Erythroblast (primary cell): ENCODE measurements at places on chromosomes 13 and 19.

GRCh38 chr13:81304121-81304659, 963.3 kb upstream of the SPRY2 start:
- DNase-seq, result no peak

DNA sequence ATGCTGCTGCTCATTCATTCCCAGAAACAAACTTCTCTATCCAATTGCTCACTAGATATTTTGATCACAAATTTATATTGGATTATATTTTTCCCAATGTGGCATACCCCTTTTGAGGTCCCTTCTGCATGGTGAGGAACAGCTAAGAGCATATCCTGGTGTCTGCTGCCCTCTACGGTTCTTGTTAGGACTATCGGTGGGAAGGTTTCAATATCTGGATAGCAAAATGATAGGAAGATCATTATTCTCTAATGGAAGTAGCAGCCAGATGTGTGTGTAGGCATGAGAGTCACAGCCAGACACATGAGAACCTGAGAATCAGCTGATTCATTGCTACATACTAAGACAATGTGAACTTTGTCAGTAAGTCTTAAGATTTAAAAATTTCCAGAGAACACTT, 1422.4 kb upstream of the MIR17HG start:
- DNase-seq, result peak; percentile 6

GRCh38 chr19:16527971-16528521, 14.2 kb downstream of the CHERP start:
- peak; percentile 69 for DNase-seq

DNA sequence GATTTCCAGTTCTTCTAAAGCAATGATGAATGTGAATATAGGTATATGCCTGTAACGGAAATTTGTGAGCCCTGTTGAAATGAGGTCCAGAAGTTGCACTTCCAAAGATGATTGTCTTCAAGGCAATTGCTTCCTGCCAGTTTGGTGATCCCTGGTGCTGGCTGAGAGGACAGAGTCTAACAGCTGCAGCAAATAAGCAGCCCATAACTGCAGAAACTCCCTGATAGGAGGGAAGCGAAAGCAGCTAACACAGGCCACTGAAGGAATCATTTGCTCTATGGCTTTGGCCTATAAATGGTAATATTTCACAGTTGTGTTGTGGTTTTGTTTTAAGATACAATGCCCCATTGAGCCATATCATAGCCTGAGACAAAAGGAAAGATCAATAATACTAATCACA, 451.5 kb upstream of the MIR17HG start:
- DNase-seq, result no peak

DNA sequence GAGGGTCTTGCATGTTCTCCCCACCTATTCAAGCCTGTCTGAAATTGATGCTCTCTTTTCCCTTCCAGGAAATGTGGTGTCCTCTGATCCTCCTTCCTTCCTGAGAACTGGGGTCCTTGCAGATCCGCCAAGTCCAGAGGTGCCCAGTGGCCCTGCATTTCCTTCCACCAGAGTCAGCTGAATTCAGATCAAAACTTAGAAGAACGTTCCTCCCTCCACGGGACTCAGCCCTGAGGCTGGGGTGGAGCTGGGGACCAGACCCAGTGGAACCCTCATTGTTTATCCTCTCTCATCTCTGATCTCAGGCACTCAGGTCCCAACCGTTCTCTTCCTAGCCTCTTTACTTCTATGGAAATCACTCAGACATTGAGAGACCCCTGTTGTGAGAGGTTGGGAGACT, 477.3 kb downstream of the TSHZ3 start:
- no peak for DNase-seq

DNA sequence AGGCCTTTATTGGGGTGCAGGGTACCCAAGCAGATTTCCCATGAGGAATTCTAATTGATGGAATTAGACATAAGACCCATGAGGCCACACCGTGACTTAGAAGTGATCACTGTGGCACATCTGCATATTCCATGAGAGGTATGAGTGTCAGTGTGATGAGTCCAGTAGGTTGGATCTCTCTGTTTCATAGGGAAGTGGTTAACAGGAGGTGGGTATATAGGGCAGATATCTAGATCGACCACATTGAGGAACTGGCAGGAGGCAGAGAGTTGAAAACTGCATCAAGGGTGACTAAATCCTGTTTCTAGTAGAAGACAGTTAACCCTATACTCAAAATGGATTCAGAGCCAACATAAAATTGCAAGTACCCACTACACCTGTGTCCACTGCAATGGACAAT, 68.6 kb upstream of the MIR17HG start:
- DNase-seq, result no peak

DNA sequence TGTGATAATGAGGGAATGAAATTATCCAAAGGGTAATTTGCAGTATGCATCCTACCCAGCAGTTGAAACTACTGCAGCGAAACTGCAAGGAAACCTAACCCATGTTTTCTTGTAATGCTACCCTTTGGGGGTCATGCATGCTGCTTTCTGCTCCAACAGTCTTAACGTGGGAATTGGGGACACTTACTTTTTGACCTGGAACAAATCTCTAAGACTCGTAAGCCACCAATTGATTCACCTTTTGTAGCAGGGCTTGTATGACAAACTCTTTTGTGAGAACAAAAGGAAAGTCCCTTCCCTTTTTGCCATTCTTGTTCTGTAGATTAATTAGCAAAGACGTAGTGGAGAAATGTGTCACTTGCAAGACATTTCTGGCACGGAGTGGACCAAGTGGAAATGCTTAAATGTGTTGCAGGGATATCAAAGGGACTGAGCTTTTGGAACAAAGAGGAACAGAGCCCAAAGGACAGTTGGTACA, 27.4 kb downstream of the LRCH1 start:
- no peak for DNase-seq

- no peak for DNase-seq
Observed at GRCh38 chr13:79806821-79807220, 325.9 kb downstream of the NDFIP2 start.

DNA sequence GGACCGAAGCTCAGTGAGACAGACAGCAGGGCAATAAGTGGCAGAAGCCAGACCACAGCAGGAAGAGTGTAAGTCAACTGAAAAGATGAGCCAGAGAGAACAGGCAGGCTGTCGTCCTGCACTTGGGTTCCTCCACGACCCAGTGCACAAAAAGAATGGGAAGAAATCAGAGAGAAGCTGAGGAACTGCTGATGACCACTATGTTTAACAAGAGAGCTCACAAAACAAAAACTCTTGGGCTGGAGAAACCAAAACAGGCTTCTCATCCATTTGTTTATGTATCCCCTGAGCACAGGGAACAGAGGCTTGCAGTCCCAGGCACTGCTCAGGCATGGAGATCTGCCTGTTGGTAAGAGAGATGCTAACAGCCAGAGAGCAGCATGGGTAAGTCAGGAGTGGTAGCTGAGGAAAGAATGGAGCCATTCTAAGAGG, 14.0 kb downstream of the AKAP8L start:
- no peak for DNase-seq

GRCh38 chr13:108963276-108963810, 333.9 kb downstream of the MYO16 start:
- no peak for DNase-seq

DNA sequence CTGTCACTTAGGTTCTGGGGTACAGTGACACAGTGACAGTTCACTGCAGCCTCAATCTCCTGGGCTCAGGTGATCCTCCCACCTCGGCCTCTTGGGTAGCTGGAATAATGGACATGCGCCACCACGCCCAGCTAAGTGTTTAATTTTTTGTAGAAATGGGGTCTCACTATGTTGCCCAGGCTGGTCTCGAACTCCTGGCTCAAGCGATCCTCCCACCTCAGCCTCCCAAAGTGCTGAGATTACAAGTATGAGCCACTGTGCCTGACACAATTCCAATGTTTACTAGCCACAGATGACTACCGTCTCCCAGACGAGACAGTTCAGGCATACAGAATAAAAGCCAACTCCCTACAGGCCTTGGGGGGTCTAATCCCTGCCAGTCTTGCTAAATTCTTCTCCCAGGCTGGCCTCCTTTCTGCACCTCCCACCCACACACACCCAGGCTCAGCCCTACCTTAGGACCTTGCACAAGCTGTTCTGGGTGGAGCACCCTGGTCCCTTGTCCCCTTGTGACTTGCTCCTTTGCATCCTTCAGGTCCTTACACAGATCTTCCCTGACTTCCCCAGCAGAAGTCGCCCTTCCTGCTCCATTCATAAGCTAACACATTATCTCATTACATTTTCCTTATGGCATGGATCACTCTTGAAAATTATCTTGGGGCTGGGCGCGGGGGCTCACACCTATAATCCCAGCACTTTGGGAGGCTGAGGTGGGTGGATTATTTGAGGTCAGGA, 106.4 kb downstream of the INSR start:
- no peak for DNase-seq

GRCh38 chr13:41802684-41803444, 158.0 kb downstream of the VWA8 start:
- DNase-seq, result no peak

- peak; percentile 80 for DNase-seq
Observed at GRCh38 chr19:42281146-42281826, 12.2 kb downstream of the CIC start.

- DNase-seq, result no peak
Observed at GRCh38 chr13:31786011-31786410, 46.7 kb downstream of the RXFP2 start.

DNA sequence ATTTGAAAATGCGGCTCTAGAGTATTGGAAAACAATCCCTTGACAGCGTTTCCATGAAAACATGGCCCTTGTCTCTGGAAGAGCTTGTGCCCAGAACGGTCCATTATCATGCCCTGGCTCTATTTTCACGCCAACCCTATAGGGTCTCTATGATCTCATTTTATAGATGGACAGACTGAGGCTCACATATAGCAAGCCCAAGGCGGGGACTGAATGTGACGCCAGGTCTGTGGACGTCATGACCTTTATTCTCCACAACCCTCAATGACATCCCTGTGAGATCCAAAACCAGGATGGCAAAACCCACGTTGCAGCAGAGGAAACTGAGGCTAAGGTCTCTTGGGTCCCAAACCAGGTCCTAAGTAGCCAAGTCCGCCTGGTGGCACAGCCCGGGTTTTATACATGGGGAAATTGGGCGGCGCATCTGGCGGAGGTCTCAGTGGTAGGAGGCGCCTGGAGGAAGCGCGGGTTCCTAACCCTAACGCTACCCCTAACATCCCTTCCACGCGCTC, 425 bp upstream of the COLGALT1 start:
- no peak for DNase-seq

GRCh38 chr13:33007237-33007636, 9.0 kb upstream of the KL start:
- no peak for DNase-seq

DNA sequence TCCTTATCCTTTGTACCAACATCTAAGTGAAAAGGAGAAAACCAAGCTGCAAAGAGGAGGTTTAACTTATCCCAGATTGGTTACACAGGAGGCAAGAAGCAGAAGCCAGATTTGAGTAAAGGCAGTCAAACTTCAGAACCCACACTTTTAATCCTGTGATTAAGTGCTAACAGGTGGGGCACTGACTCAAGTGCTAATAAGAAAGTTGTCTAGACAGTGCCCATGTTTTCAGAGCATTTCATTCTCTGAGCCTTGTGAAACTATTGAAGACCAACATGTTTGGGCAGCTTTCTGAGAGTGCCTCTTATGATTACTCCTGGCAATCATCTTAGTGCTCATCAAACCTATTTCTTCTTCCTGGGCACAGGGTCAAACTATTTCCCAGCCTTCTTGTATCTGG, 380.8 kb downstream of the KCNRG start:
- no peak for DNase-seq

DNA sequence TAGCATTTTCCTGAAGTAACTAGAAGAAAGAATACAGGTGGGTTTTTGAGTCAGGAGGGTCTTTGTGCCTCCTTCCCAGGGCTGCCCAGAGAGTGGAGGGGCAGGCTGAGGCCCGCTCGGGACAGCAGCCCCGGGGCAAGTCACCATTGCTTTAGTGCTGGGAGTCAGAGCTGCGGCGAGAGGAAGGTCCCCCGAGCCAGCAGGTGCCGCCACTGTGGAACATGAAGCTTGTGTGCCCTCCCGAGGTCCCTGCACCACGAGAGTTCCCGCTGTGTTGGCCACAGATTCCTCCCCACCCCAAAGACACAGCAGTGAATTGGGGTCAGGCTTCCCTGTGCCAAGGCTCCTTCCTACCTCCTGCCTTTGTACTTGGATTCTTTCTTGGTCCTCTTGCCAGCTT, 50.9 kb upstream of the TEX29 start:
- DNase-seq, result no peak

- no peak for DNase-seq
Observed at GRCh38 chr19:50899569-50899968, 11.6 kb downstream of the KLK4 start.

- no peak for DNase-seq
Observed at GRCh38 chr19:16885166-16885565, 3.6 kb upstream of the F2RL3 start.

- no peak for DNase-seq
Observed at GRCh38 chr13:66914155-66914554, 316.0 kb downstream of the PCDH9 start.

DNA sequence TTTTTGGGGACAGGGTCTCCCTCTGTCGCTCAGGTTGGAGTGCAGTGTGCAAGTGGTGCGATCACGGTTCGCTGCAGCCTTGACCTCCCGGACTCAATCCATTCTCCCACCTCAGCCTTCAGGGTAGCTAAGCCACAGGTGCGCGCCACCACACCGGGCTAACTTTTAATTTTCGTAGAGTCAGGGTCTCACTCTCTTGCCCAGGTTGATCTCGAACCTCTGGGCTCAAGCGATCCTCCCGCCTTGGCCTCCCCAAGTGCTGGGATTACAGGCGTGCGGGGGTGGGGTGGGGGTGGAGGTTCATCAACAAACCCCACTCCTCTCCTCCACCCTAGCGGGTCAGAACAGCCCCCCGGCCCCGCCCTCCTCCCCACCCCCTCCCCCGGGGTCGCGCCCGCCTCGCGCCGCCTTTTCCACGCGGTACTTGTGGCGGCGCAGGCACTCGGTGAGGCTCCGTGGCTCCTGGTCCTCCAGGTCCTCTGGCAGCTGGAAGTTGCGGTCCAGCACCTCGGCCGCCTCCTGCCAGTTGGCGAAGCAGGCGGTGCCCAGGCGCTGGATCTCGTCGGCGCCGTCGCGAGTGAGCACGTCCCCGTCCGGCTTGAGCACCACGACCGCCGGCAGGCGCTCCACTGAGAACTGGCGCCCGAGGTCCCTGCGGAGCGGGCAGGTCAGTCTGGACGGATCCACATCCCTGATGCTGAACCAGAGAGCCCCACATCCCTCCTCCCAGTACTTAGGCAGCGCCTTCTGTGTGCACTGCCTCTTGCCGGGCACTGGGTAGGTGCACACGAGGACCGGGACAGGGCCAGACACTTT, 5.2 kb downstream of the NXNL1 start:
- no peak for DNase-seq

DNA sequence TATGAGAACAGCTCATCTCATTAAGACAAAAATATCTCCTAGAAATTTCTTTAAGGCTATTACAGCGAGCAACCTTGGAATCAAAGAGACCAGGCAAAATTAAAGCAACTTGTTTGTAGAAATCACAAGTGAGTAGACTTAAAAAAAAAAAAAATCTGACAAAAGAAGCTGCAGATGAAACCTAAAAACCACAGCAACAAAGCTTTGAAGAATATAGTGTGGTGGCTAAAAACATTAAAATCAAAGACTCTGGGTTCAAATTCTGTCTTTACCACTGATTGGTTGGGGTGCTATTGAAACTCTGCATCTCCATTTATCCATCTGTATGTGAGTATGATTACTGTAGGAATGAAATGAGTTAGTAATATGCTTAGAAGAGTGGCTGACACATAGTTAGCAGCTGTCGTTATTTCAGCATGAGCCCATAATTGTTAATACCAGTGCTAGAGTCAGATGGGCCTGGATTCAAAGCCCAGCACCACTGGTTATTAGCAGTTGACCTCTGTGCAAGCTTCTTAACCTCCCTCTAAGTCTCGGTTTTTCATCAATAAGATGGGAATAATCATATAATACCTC, 157.6 kb downstream of the FOXO1 start:
- DNase-seq, result no peak

GRCh38 chr13:45943965-45944364, 92.4 kb upstream of the SIAH3 start:
- DNase-seq, result no peak
